ENCODE measurements at places on chromosomes 1 and 21. TPM values are rescaled to one million over a fixed set of nuclear protein-coding genes. Genes with fewer than 3 reads are reported as not detected.

Gene RGS1
- polyA plus RNA-seq: 11.9 TPM

Gene RBM11
- not detected for polyA plus RNA-seq

Gene PRELP
- 3.1 TPM for polyA plus RNA-seq

Gene CAMK2N1
- 5.9 TPM for polyA plus RNA-seq

Gene NCF2
- 5.5 TPM for polyA plus RNA-seq

Gene CHI3L2
- not detected for polyA plus RNA-seq

Gene ANKRD34A
- polyA plus RNA-seq: 1.2 TPM

Gene ZSWIM5
- 0.34 TPM for polyA plus RNA-seq

Gene CD164L2
- not detected for polyA plus RNA-seq

Gene SLAMF1
- not detected for polyA plus RNA-seq

Gene UFC1
- 91.5 TPM for polyA plus RNA-seq

All from hindlimb muscle (tissue), 1 donor.